Osteoblast (primary cell): ENCODE measurements at places on chromosomes 11 and 22.

- peak; percentile 65 for DNase-seq
Measured at GRCh38 chr22:47208630-47209029, 446.2 kb downstream of the TBC1D22A start.

DNA sequence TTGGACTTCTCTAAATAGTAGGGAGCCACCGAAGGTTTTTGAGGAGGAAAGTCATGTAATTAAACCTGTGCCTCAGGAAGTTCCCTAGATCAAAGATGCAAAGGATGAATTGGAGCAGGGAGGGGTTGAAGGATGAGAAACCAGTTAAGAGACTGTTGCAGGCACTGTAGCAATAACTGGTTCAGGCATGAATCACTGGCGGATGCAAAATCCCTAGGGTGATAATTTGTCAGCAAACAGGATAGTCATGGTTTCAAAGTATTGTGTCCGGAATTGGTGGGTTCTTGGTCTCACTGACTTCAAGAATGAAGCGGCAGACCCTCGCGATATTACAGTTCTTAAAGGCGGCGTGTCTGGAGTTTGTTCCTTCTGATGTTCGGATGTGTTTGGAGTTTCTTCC, 19.9 kb downstream of the TRIOBP start:
- DNase-seq = peak; percentile 95

- peak; percentile 45 for DNase-seq
Measured at GRCh38 chr11:4118107-4118506, 23.5 kb downstream of the RRM1 start.

DNA sequence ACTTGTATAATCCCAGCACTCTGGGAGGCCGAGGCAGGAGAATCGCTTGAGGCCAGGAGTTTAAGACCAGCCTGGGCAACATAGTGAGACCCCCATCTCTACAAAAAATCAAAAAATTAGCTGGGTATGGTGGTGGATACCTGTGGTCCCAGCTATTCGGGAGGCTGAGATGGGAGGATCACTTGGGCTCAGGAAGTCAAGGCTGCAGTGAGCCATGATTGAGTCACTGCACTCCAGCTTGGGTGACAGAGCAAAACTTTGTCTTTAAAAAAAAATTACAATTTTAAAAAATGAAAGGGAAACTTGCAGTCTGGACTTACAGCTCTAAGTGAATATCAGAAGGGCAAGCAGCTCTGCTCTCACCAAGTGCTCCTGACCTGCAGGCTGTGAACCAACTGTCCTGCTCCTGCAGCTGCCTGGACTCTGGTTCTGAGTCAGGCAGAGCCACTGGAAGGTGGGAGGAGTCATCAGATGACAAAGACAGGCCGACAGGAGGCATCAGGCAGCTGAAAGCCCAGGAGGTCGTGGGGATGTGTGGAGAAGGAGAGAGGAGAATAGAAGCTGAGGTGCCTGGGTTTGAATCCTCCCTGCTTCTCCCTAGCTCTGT, 9.6 kb downstream of the SMTNL1 start:
- DNase-seq = peak; percentile 94

- DNase-seq = no peak
Measured at GRCh38 chr11:115498354-115498753, 5.9 kb downstream of the CADM1 start.

GRCh38 chr22:35599364-35599763, 17.8 kb downstream of the MB start:
- DNase-seq = no peak

DNA sequence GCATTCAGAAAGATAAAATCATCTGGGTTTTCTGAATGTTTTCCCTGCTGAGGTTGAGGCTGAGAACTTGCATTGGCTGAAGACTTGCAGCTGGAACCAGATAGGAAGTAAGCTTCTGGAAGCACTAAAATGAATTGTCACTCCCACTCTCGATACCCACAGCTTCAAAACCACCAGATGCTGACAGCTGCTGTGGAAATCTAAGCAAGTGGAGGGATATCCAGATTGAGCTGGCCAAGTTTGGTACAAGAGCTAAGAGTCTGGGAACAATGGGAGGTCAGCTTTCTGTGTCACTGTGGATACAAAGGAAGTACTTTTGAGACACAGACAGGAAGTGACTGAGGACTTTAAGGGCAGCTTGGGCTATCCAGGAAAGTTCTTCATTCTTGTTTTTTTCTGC, 51.3 kb upstream of the CD44 start:
- DNase-seq = peak; percentile 72

DNA sequence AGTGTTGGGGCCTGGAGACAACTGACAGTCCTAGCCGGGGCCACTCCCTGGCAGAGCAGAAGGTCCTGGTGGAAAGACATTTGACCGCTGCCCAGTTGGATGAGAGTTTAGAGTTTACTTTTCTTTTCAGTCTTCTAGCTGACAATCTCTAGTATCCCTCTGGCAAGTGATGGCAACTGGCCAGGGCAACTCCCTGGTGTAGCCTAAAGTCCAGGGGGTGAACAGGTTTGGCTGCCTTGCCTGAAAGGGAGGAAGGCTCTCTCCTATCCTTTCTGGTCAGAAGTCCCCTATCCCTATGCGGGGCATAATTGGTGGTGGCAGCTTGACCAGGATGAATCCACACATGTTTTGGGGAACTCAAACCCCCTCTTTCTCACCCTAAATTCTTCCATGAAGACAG, 16.8 kb upstream of the MSANTD2 start:
- peak; percentile 31 for DNase-seq

DNA sequence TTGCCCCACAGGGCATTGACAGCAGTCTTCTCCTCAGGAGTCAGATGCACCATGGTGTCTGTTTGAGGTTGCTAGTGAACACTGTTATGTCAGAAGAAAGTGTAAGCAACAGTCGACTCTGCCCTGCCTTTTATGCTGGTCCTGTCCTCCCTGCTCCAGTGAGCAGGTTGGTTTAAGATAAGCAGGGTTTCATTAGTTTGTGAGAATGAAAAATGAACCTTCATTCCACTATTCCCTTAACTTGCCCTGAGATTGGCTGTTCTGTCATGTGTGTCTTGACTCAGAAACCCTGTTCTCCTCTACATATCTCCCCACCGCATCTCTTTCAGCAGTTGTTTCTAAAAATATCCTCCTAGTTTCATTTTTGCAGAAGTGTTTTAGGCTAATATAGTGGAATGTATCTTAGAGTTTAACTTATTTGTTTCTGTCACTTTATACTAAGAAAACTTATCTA, at the start of gene HBD:
Gene HBD (minus strand): TSS at position 103 of the 454 bp plus-strand sequence. CDS start 50 bp downstream, at position 53.
- DNase-seq = peak; percentile 57

DNA sequence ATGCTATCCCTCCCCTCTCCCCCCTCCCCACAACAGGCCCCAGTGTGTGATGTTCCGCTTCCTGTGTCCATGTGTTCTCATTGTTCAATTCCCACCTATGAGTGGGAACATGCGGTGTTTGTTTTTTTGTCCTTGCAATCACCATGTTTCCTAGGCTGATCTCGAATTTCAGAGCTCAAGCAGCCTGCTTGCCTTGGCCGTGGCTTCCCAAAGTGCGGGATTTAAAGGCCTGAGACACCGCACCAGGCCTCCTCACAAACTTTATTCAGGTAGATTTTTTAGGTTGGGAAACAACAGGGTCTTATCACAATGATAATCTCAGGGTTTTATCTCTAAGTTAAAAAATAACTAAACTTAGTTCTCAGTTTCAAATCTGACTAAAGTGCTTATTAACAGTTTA, 125.4 kb downstream of the LUZP2 start:
- no peak for DNase-seq

DNA sequence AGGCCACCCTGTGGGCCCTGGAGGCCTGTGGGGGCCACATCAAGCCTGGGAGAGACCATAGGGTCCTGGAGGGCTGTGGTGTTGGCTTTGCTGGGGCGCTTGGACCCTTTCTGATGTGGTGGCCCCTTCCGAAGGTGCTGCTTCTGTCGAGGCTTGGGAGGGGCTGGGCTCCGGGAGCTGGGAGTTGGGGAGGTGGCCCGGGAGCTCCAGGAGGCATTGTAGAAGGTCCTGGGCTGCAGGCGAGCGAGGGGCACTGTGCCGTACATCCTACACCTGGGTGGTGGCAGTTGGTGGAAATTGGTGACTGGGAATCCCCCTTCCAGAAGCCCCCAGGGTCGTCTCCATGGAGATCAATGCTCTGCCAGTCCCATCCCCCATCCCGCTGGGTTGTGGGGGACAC, 2.6 kb downstream of the PLA2G3 start:
- DNase-seq = no peak

DNA sequence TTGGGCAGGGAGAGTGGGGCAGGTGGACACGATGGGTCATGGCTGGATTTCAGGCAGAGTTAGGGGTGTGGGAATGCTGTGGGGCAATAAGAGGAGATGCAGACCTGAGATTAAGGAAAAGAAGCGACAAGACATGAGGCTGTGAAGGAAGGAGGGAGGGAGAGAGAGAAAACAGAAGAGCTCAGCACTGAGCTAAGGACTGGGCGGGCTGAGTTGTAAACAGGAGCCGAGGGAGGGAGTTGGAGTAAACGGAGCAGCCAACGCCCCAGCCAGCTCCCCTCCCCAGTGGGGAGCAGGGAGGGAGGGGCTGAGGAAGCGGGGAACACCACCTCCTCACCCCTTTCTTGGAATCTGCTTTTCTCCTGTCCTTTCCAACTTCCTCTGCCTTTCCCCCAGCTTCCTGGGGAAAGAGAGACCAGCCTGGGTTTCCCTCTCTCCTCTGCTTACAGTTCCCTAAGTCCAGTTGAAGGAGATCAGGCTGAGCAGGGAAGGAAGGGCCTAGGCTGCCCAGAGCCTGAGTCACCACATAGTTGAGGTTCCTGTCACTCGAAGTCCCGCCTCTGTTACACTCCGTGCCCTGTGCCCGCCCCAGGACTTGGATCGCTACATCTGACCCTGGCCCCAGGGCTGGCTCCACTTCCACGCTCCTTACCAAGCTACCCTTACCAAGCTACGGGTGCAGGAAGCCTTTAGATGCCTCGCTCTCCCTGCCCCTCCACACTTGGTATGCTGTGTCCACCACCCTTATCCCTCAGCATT, 6.7 kb upstream of the AHNAK start:
- peak; percentile 98 for DNase-seq

GRCh38 chr22:48836673-48837340, 990.9 kb downstream of the BRD1 start:
- DNase-seq = no peak

GRCh38 chr11:117316197-117316961, at the start of gene BACE1:
TSS of gene BACE1 (minus strand) at chr11:117316256. CDS start at chr11:117315795, 461 bp downstream.
- peak; percentile 98 for DNase-seq

DNA sequence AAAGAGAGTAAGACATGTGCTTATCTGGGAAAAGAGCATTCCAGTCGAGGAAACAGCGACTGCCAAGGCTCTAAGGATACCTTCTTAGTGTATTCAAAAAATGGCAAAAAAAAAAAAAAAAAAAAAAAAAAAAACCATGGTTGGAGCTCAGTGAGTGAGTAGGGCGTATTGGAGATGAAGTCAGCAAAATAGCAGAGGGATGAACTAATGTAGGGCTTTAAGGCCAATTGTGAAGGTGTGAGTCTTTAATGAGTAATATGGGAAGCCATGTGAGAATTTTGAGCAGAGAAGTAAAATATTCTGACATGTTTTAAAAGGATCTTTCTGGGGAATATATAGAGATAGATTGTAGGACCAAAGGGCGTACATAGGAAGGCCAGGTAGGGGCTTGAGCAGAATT, 498.6 kb upstream of the ISX start:
- DNase-seq = no peak

DNA sequence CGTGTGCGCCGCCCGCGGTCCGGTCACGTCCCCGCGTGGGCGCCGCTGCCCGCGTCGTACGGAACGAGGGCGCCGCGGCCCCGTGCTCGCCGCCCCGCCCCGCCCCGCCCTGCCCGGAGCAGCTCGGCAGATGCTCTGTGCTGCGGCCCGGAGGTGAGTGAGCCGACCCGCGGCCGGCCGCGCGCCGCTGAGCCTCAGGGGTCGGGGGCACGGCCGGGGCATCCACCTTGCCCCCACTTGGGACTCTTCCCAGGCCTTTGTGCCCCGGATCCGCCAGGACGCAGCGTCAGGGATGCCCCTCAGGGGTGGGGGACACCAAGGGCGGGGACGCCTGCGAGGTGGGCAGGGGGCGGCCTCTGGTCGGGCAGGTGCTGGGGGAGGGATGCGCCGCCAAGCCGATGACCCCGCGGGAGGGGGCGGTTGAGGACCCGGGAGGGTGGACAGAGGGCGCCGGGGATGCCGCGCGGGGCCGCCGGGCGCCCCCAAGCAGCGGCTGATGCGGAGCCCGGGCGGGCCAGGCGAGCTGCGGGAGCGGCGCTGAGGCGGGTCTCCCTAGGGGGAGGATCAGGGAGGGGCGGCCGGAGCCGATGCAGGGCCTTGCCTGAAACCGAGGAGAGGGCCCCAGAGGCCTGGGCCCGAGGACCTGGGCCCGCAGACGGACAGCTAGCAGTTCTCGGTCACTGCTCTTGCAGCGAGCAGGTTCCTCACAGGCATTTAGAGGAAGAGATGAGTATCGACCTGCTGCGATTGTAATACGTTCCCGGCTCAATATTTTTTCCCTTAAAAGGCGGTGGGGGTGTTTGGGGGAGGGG, at the start of gene GNAZ:
Gene GNAZ (plus strand): TSS at position 102 of the 812 bp plus-strand sequence. CDS start 25,177 bp downstream, outside the sequence.
- DNase-seq = peak; percentile 87
